ENCODE measurements at places on chromosomes 7 and 10.

DNA sequence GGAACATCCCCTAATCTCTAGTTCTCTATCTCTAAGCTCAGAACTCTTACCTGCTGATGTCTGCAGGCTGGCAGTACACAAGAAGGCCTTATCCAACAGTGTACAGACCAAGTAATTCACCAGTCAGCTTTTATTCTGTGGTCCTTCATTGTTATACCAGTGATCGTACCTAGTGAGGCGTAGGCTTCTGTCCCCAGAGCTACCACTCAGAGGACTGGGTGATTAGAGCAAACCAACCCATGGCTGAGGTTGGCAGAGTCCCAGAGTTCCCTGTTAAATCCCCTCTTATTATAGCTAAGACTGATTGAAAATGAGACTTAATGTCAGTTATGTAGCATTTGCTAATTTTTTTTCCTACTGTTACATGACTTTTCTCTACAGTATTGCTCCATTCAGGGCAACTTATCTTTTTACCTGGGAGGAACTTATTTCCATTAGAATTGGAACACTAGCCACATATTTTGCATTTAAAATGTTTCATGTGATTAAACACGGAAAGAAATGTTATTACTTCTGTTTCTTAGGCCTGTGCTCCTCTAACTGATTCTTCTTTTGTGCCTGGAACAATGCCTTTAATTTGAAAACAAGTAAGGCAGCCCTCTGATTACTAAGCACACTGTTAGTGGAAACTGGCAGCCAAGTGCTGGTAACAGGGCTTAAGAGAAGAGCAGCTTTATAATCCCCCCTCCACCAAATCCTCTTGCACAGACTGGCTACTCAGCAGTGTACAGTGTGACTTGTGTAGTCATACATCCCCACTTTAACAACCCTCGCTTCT is 127.2 kb downstream of the LRRC4 start:
- no peak for DNase-seq
- H3K27me3 ChIP-seq = no peaks in the 10 kb centered on the region
- no peak overlapping the region for H3K4me3 ChIP-seq
- peaks cover 12% of the 10 kb centered on the region for H3K36me3 ChIP-seq

- DNase-seq = no peak
- H3K27me3 ChIP-seq = no peaks in the 10 kb centered on the region
Observed at GRCh38 chr7:114923403-114923713, 1.5 kb downstream of the MDFIC start.

- H3K4me3 ChIP-seq = no peak overlapping the region
- H3K36me3 ChIP-seq = no peaks in the 10 kb centered on the region
- H3K27ac ChIP-seq = no peak overlapping the region
- no peaks in the 10 kb centered on the region for H3K4me1 ChIP-seq
- no peak for DNase-seq
Observed at GRCh38 chr7:130814778-130815335, 80.8 kb upstream of the KLF14 start.

GRCh38 chr10:66848856-66849255 is 77.0 kb upstream of the LRRTM3 start:
- no peaks in the 10 kb centered on the region for H3K4me1 ChIP-seq
- no peak for DNase-seq
- no peak overlapping the region for H3K27ac ChIP-seq
- H3K36me3 ChIP-seq = no peaks in the 10 kb centered on the region
- no peak overlapping the region for H3K4me3 ChIP-seq

- no peaks in the 10 kb centered on the region for H3K27me3 ChIP-seq
- no peak for DNase-seq
- no peaks in the 10 kb centered on the region for H3K36me3 ChIP-seq
- H3K4me3 ChIP-seq = no peak overlapping the region
- H3K27ac ChIP-seq = no peak overlapping the region
Observed at GRCh38 chr7:81846398-81846797, 76.6 kb upstream of the HGF start.

GRCh38 chr7:129436335-129436923 is 2.2 kb downstream of the STRIP2 start:
- H3K4me3 ChIP-seq = no peak overlapping the region
- no peak overlapping the region for H3K27ac ChIP-seq
- H3K36me3 ChIP-seq = peaks cover 9% of the 10 kb centered on the region
- no peaks in the 10 kb centered on the region for H3K27me3 ChIP-seq
- DNase-seq = no peak
